T-cell (primary cell): ENCODE measurements at places on chromosomes 1 and 21. TPM values are rescaled to one million over a fixed set of nuclear protein-coding genes. Genes with fewer than 3 reads are reported as not detected.

Gene IQCC
- total RNA-seq, result 2.8 TPM

GRCh38 chr21:44800103-44800502 is 1.5 kb downstream of the UBE2G2 start:
- DNase-seq, result no peak

DNA sequence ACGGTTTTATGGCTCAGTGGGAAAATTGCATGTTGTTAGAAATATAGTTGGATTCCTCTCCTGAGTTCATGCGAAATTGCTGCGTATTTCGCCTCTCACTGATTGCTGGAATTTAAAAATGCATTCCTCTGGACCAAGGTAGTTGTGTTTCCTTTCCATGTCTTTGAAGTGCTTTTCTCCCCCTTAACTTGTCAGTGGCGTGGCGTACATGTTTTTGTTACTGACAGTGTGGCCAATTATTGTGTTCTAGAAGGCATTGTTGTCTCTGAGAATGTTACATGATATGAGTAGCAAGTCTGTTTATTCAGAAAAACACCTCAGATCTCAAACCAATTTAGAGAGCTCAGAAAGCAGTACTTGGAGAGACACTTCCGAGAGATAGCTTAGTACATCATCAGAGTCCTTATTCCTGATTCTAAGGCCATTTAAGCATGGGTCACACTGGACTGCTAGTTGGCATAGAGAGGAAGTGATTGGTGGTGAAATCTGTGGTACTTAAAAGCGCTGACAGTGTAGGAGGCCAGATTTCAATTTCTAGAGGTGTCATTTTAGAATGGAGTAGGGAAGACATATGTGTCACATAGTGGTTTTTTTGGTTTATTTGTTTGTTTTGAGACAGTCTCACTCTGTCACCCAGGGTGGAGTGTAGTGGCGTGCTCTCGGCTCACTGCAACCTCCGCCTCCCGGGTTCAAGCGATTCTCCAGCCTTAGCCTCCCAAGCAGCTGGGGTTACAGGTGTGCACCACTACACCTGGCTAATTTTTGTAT is 184.4 kb downstream of the RYR2 start:
- no peak for DNase-seq

Gene ISG20L2
- total RNA-seq, result 59.4 TPM

- DNase-seq, result no peak
These were observed 40.1 kb upstream of the PUM1 start for GRCh38 chr1:31105646-31106045.

- no peak for DNase-seq
These were observed 19.7 kb upstream of the AK2 start for GRCh38 chr1:33056426-33056825.

DNA sequence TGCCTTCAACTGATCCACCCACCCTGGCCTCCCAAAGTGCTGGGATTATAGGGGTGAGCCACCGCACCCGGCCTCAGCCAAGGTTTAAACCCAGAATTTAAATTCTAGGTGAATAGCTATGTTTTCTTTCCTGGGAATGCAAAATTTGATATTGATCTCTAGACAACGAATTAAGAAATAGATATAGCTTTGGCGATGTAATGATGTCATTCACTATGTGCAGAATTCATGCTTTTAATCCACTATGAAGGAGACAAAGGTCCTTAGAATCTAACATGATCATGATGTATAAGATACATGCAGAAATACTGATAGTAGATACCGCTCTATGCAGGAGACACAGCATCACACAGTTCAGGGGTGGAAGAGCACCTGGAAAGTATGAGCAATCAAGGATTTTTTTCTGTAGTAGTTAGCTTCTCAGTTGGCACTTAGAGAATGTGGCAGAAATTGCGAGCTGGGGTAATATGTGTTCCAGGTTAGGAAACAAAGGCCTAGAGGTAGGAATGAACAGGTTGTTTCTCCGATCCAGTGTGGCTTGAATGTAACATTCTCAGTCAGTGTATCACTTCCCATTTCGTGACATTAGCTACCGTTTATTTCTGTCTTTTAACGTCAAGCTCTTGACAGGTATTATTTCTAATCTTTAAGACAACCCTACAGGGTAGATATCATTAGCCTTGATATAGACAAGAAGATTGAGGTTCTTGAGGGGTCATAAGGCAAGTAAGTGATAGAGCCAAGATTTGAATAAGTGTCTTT is 3.0 kb upstream of the CEP350 start:
- DNase-seq, result no peak

Gene NUDT4B
- total RNA-seq, result not detected
